Fibroblast of lung (primary cell): ENCODE measurements at places on chromosomes 12 and 14. TPM values are rescaled to one million over a fixed set of nuclear protein-coding genes. Genes with fewer than 3 reads are reported as not detected.

Gene BAG5
- 25.8 and 28.8 TPM in 2 replicates for total RNA-seq

Gene NFATC4
- 33.1 and 59.9 TPM in 2 replicates for total RNA-seq

Gene CNTN1
- 0.26 and 0.83 TPM in 2 replicates for total RNA-seq

Gene CCDC197
- not detected in 2 replicates for total RNA-seq

Gene DHRS2
- total RNA-seq = not detected in 2 replicates

Gene RNU4-1
- under 0.01 TPM in 2 replicates for total RNA-seq

Gene TMEM52B
- under 0.01 and 0.50 TPM in 2 replicates for total RNA-seq

Gene OR6C2
- not detected in 2 replicates for total RNA-seq
